ENCODE measurements at places on chromosomes 11 and 22.

GRCh38 chr11:71432761-71433647 is 15.2 kb downstream of the DHCR7 start:
- DNase-seq: no peak

GRCh38 chr22:22520020-22520656 is at the start of gene ZNF280A:
Gene ZNF280A, minus strand, starts transcription at chr22:22520270. Its CDS starts 4,640 bp downstream, at chr22:22515630.
- DNase-seq: no peak

GRCh38 chr11:66891851-66892660 is 35.2 kb downstream of the LRFN4 start:
- DNase-seq: peak; percentile 53

DNA sequence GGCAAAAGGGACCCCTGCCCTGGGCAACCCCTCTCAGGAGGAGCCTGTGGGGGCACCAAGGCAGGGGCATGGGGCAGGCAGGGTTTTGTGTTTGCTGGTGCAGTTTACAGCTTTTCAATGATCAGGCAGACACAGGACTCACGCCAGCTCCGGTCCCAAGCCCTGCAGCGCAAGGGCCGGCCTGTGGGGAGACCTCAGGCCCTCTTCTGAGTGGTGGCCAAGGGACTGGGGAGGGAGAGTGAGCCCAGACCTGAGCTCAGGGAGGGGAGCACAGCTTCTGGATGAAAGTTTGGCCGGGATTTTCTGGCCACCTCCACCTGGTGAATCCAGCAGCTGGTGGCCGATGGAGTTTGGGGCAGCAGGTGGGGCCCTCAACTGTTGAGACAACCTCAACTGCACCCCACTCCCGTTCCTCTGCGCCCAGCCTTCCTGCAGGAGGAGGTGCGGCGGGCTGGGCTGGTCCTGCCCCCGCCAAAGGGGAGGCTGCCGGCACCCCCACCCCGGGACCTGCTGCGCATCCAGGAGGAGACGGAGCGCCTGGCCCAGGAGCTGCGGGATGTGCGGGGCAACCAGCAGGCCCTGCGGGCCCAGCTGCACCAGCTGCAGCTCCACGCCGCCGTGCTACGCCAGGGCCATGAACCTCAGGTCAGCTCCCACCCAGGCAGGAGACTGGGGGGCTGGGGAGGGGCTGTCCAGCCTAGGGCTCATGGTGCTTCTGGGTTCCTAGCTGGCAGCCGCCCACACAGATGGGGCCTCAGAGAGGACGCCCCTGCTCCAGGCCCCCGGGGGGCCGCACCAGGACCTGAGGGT is 3.6 kb downstream of the TCIRG1 start:
- no peak for DNase-seq

- DNase-seq: no peak
Observed at GRCh38 chr11:66293777-66294625, 2.3 kb downstream of the TMEM151A start.

DNA sequence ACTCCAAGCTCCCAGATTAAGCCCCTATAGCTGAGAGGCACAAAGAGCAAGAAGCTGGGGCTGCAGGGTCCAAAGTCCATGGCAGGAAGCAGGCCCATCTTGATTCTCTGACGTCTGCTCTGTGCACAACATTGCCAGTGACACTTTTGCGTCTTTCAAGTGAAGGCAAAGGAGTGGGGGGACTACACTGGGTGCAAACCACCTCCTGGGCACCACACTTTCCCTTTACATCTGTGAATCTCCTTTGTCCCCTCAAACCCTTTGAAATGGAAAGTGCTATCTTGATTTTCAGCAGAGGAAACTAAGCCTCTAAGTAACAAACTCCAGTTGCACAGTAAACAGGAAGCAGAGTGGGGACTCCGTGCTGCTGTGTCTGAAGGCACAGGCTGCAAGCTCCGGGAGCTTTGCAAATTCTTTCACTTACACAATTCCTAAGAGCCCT is 428.0 kb downstream of the LARGE1 start:
- no peak for DNase-seq

DNA sequence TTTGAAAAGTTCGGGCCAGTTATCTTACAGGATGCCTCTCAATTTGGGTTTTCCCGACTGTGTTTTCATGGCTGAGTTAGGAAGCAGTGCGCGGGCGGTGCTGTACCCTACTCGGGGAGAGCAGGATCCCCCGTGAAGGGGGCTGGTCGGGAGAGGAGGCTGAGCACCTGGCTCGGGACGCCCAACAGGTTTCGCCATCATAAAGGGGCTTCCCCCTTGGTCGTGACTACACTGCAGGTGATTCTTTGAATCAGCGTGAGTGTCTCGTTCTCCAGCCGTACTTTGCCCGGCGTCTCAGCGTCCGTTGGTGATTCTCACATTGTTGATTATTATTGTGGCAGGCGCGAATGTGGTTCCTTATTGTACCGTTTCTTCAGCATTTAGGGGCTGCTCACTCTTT is 46.6 kb downstream of the ST14 start:
- DNase-seq: no peak

DNA sequence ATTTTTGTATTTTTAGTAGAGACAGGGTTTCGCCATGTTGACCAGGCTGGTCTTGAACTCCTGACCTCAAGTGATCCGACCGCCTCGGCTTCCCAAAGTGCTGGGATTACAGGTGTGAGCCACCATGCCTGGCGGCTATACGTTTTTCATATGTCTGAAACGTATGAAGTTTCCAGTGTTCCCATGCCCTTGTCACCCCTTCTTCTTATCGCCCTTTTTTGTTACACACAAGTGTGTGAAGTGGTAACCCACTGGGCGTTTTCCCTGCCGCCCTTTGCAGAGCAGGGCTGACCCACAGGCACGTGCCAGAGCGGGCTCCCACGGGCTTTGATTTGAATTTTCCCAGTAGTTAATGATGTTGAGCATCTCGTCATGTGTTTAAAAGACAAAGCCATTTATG is 17.0 kb downstream of the PIM3 start:
- no peak for DNase-seq

DNA sequence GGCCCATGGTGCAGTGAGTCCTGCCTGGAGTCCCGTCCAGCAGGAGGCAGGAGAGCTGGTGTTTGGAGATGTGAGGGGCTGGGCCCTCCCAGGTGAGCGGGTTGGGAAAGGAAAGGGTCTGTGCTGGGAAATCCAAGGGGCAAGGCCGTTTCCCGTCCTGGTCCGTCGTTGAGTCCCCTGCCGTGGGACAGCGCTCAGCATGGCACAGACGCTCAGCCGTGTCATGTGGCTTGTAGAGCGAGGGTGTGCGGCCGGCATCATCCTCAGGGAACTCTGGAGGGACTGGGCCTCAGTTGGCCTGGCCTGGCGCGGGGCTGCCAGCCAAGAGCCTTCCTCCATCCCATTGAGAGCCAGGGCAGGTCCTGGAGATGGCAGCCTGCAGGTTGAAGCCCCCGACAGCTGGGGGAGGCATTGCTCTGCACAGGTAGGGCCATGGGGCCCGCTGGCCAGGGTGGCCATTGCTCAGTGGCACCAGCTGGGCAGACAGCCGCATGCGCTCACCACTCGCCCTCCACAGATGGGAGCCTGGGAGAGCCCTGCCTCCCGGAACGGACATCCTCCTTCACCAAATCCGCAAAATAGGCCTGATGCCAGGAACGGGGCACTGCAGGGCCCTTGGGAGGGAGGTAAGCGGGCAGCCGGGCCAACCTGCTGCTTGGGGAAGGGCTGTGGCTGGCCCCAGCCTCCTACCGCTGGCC is 28.7 kb downstream of the KCNQ1 start:
- no peak for DNase-seq

DNA sequence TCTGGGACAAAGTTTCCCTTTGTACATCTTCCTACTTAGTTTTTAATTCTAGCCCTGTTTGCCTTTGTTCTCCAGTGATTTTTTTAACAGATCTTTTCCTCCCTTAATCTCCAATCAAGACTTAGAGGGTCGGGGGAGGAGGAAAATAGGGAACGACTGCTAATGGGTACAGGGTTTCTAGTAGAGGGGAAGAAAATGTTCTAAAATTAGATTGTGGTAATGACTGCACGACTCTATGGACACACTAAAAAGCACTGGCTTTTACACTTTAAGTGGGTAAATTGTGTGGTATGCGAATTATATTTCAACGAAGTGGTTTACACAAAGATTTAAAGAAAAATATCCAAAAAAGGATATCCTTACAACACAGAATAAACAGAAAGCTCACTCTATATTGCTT is 110.0 kb upstream of the SPON1 start:
- no peak for DNase-seq

GRCh38 chr11:124920356-124920755 is 1.3 kb downstream of the HEPN1 start:
- no peak for DNase-seq

Measured in left cardiac atrium (tissue), 4 donors.